ENCODE measurements at places on chromosomes 16 and 17.

DNA sequence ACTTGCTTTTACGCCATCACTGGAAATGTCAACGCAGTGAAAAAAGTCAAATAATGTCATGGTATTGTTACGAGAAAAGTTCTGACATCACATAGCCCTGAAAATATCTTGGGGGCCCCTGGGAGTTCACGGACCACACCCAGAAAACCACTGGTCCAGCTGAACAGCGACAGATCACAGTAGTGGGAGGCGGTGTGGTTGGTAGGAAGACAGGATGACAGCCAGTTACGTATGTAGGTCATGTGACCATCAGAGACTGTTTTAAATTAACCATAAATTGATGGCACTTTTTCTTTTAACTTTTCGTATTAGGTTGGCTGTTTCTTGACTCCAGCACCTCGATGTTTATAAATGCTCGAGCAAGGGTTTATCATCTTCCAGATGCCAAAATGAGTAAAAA, 11.9 kb downstream of the ERCC4 start:
- no peak for DNase-seq

- no peak for DNase-seq
Measured at GRCh38 chr17:43818966-43819365, 14.0 kb downstream of the MPP3 start.

- no peak for DNase-seq
Measured at GRCh38 chr17:76048025-76048605, 21.0 kb upstream of the EVPL start.

- DNase-seq: no peak
Measured at GRCh38 chr16:6232056-6232455, 1100.6 kb upstream of the RBFOX1 start.

DNA sequence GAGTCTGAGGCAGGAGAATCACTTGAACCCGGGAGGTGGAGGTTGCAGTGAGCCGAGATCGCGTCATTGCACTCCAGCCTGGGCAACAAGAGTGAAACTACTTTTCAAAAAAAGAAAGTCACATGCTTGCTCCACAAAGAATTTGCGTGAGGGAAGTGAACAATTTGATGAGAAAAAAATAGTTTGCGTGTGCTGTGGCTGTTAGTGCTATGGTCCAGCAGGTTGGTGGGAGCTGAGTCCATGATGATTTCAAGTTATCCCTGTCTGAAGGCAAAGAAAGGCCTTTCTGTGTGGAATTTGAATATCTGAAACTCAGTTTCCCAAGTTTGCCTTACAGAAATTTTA, 21.0 kb downstream of the PRCD start:
- DNase-seq: no peak

DNA sequence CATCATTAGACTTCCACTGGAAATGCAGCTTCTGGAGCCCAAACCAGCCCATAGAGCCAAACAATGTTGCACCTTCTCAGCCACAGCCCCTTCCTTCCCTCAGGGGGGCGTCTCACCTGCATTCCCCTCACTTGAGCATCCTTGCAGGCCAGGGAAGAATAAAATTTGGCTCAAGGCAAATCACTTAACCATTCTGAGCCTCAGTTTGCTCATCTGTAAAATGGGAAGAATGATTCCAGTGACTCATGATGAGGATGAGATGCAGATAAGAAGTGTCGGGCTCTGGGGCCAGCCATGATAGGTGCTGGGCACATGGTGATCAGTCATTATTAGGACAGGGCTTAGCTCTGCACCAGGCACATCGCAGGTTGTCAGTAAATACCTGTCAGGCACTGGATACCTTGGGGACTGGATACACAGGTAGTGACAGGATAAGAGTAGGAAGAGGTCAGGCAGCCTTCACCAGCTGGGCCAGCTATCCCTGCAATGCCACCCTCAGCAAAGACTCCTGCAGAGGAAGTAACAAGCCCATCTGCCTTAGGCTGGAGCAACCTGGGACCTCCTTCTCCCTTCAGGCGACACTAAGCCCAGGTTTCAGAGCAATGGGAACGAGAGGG, 208.0 kb upstream of the TNRC6C start:
- no peak for DNase-seq

DNA sequence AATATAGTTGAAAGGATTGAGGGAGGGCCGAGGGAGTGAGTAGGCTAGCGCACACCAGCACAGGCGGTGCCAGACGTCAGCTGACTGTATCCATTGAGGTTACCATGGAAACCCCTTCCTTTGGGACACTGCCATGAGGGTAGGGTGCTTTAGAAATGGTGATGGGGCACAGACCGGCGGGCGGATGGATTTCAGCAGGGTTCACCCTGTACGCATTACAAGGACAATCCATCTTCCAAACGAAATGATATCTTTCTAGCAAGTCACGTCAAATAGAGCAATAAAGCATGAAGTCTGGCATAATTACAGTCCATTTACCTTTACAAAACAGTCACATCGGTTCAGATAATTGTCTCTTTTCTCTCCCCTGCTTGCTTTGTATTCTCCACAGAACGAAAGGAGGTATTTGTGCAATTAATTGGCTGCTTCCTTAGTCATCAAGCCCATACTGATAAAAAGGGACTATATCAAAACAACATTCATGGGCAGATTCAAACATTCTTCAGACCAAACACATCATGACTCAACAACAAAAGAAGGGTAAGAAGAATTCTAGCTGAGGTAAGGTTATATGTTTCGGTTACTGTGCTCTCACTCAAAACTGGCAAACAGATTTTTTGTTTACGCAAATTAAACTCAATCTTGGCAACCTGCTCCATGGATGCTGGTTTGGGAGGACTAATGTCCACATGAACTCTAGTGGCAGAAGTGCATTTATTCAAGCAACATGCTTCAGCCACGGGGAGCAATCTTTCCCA, 140.6 kb downstream of the CDK5R1 start:
- DNase-seq: no peak

GRCh38 chr17:60508384-60508980, 17.6 kb downstream of the APPBP2 start:
- no peak for DNase-seq

GRCh38 chr17:41937970-41938954, 7.8 kb downstream of the ODAD4 start:
- no peak for DNase-seq

DNA sequence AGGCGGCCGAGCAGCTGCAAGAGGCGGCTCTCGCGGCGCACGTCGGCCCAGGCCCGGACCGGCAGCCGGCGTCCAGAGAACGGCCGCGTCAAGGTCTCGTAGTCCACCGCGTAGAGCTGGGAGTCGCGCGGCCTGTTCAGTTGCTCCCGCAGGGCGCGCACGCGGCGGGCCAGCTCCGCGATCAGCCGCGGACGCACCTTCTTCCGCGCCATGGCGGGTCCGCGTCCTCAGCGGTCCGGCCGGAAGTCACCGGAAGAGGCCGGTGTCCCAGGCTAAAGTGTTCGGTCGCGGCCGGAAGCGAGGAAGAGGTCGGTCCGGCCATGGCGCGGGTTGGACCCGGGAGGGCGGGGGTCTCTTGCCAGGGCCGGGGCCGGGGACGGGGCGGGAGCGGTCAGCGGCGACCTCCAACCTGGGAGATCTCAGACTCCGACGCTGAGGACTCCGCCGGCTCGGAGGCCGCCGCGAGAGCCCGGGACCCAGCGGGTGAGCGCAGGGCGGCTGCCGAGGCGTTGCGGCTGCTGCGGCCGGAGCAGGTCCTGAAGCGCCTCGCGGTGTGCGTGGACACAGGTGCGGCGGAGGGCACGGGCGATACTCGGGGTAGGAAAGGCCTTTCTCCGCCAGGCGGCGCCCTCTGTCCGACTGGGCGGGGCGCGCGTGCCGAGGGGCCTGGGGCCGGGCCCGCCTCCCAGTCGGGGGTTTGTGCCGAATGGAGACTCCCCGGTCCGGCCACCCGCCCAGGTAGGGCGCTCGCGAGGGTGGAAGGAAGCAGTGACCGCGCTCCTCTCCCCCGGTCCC, at the start of gene MRPS34:
TSS of gene MRPS34 (minus strand) at position 227 of the 795 bp plus-strand sequence. CDS start at position 212, 15 bp downstream.
- peak; percentile 78 for DNase-seq

DNA sequence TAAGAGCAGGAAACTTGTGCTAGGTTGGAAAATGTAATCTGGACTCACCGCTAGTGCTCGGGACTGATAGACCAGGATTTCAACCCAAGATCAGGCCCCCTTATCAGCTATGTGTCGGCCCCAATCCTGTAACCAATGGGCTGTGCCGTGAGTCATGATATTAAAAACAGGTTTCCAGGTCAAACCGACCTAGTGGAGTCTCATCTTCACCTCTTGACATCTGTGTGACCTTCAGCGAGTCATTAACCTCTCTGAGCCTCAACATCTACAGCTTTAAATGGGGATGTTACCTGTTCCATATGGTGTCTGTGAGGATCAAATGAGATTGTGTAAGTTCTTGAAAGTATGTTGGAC, 512 bp downstream of the PMM2 start:
- DNase-seq: no peak

DNA sequence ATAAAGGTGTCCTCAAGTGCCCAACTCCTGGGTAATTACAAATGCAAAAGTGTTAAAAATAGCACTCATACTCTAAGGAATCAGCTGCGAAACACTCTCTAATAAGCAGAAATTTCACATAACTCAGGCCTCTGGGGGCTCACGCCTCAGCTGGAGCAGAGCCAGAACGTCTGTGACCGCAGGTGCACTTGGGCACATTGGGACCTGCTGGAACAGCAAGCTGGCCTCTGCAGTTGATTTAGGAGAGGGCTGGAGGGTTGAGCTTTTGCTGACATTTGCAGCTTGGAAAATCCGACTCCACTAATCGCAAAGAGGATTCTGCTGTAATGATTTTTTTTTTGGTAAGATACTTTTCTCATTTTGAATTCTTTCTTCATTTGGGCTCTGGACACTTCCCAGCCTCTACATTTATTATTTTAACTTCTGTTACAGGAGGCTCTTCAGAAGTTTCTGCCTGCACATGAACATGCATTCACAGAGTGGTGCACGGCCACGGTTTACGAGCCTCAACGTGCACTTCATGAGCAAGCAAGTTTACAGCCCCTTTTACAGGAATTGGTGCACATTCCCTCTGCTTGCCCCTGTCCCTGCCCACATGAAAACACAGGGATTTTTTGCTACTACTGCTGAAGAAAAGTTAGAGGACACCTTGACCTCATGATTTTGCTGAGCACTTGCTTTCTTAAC, 4.1 kb upstream of the SNTB2 start:
- no peak for DNase-seq

- DNase-seq: no peak
Measured at GRCh38 chr17:15947976-15948752, 3.2 kb downstream of the ADORA2B start.

DNA sequence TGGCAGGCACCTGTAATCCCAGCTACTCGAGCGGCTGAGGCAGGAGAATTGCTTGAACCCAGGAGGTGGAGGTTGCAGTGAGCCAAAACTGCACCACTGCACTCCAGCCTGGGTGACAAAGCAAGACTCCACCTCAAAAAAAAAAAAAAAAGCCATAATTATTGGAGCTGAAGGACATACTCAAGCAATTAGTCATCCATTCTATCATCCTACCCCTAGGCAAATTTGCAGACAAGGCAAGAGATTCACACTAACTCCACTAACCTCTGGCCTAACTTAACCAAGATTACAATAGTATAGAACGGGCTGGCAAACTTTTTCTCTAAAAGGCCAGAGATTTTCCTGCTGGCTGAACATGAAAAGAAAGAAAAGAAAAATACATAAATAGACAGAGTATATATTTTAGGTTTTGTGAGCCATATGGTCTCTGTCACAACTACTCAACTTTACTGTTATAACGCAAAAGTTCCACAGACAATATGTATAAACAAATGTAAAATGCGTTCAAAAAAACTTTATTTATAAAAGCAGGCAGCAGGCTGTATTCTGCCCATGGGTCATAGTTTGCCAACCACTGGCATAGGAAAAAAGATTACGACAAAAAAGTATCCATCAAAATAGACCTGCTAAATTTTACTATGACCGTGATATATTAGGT, 29.7 kb downstream of the BRIP1 start:
- no peak for DNase-seq

DNA sequence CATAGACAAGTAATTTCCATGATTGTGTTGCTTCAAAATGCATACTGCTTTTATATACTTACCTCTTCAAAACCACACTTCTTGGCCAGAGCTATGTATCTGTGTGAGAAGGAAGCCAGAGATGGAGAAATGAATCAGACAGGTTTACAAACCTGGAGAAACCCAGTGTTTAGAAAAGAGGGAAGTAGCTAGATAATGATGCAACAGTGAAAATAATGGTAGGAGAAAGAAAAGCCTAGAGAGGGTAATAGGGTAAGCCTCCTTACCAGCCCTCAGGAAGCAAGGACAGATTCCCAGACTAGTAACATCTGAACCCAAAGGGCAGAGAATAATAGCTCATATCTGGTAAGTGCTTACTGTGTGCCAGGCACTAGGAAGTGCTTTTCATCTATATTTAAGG, 250.3 kb upstream of the CDH11 start:
- DNase-seq: peak; percentile 1

DNA sequence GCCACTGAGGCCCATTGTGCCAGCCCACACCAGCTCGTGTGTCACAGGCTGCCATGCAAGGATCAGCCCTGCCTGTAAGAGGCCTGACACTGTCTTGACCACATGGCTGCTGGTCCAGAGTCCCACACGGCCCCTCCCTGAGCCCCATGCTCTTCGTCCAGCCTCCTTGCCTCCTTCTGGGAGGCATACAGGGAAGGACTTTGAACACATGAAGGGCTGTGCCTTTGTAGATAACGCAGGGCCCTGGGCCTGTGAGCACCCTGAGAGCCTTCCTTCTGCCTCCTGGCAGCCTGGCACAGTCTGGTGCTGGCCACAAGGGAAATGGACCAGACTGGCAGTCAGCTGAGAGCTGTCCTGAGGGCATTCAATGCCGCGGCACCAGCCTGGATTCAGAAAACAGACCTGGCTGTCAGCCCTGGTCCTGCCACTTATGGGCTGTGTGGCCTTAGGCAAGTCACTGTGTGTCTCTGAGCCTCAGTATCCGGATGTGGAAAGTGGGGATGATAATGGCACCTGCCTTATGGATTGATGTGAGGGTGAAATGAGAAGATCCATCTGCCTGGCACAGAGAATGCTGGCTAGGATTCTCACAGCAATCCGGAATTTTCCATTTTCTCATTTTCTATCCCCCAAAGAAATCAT, 19.2 kb upstream of the SPNS2 start:
- no peak for DNase-seq

DNA sequence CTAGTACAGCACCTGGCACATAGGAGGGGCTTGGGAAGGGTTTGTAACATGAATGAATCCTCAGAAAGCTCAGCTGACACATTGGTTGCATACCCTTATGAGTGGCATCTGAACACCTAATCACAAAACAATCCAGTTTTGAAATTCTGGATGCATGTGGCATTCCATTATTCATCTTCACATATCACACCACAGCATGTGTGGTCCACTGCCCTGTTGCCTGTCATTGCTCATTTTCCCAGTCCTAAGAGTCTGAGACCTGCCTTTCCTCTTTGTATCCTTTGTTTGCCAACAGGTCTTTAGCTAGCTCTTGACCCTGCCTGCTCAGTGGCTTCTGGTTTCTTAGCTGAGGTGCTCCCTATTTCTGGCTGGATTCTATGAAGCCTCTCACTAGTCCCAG, 170.8 kb upstream of the ASIC2 start:
- DNase-seq: no peak

GRCh38 chr16:63192980-63193379, 1156.7 kb upstream of the CDH8 start:
- DNase-seq: no peak

Data from KBM-7 (cell line).